PC-3 (cell line): ENCODE measurements at places on chromosomes 6 and 20.

DNA sequence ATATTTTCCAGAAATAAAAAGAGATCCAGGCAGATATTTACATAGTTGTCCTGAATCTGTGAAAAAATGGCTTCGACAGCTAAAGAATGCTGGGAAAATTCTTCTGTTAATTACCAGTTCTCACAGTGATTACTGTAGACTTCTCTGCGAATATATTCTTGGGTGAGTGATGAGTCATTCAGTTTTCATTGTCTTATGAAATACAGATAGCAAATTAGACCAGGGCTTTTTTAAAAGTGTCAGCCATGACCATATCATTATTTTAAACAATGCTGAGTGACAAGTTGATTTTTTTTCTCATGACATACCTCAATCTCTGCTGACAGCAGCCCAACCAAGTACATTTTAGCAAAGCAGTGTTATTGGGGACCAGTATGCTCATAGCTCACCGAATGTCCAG, 32.8 kb downstream of the TSPYL4 start:
- H3K27ac ChIP-seq, result no peak overlapping the region
- DNase-seq, result no peak
- H3K27me3 ChIP-seq, result no peaks in the 10 kb centered on the region

DNA sequence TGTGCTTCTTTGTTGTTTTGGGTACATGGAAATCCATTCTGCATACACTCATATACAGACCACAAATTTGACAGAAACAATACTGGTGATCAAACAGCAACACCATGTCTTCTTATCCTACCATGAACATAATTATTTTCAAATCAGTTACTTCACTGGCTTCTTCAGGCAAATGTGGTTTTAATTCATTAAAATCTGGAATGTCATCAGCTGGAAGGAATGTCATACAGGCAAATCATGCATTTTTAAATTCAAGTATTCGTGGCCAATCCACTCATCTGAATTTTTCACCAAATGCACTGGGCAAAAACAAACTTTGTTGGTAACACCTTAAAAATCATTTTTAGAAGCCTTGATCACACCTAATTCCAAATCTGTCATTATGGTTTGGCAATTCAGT, 59.3 kb downstream of the KIF6 start:
- no peak for DNase-seq
- H3K27ac ChIP-seq, result no peak overlapping the region
- no peaks in the 10 kb centered on the region for H3K4me1 ChIP-seq
- H3K27me3 ChIP-seq, result 0 out of 2 replicates have a peak, but pooled peaks cover 3% of the 10 kb centered on the region
- no peak overlapping the region for H3K4me3 ChIP-seq

GRCh38 chr20:728256-728944, 39.9 kb downstream of the SLC52A3 start:
- peaks cover 33% of the 10 kb centered on the region for H3K27me3 ChIP-seq
- no peaks in the 10 kb centered on the region for H3K36me3 ChIP-seq
- peak overlapping the region; percentile 62 for H3K4me3 ChIP-seq
- no peaks in the 10 kb centered on the region for H3K4me1 ChIP-seq

DNA sequence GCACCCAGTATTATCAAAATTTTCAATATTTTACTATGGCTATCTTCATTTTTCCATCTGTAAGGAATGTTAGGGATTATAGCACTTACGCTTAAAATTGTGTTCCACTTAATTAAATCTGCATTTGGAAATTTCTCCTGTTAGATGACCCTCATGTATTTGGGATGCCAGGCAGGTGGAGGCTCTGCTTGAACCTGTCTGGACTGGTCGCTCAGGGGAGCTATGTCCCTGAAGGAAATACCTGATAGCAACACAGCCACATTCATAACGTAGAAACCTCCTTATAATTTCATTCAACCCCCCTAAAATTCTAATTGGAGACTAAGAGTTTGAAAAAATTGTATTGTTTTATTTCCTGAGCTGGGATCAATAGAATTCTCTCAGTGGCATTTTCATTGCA, 636.0 kb upstream of the MMS22L start:
- peaks cover 18% of the 10 kb centered on the region; the same call in 1 of the 2 replicates for H3K27me3 ChIP-seq
- no peaks in the 10 kb centered on the region for H3K36me3 ChIP-seq
- H3K27ac ChIP-seq, result no peak overlapping the region
- no peak overlapping the region for H3K4me3 ChIP-seq
- DNase-seq, result no peak

- no peak overlapping the region for H3K27ac ChIP-seq
- no peak overlapping the region for H3K4me3 ChIP-seq
- no peaks in the 10 kb centered on the region for H3K4me1 ChIP-seq
These were observed 88.5 kb downstream of the DTD1 start for GRCh38 chr20:18676396-18676795.

DNA sequence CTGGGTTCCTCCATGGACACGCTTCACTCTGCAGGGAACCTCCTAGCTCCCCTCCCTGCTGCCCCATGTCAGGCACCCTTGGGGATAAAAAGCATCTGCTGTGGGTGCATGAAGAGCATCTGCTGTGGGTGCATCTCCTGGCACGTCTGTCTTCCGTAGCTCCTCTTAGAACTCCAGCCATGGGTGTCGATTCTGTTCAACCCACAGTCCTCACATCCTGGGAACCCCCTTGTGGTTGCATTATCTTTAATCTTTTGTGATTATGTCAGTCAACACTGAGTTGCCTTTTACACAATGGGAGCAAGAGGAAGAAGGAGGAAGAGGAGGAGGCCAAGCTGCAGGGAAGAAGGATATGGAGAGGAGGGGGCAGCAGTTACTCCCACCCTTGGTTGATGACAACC, 24.1 kb upstream of the CCR6 start:
- no peak overlapping the region for H3K4me3 ChIP-seq
- no peak for DNase-seq
- H3K27me3 ChIP-seq, result peaks cover 11% of the 10 kb centered on the region; the same call in 1 of the 2 replicates
- no peak overlapping the region for H3K27ac ChIP-seq

DNA sequence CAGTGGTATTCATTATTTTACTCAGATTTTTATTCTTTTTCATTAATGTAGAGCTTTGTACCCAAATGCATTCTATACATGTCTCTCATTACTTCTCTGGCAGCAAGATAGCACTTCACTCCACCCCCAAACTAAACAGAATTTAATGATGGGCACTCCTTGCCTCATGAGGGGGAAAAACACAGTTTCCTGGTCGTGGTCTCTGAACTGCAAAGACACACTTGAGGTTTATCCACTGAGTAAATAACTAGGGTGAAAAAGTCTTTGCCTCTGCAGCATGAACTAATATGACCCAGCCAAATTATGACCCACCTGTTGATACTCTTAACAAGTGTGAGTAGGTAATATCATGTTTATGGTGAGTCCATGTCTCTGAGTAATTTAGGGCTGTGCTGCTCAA, 785.2 kb upstream of the FLRT3 start:
- DNase-seq, result no peak
- H3K27me3 ChIP-seq, result no peaks in the 10 kb centered on the region
- H3K4me3 ChIP-seq, result no peak overlapping the region
- no peaks in the 10 kb centered on the region for H3K4me1 ChIP-seq
- no peaks in the 10 kb centered on the region for H3K36me3 ChIP-seq

- H3K27me3 ChIP-seq, result no peaks in the 10 kb centered on the region
- H3K4me3 ChIP-seq, result no peak overlapping the region
- DNase-seq, result no peak
- H3K36me3 ChIP-seq, result no peaks in the 10 kb centered on the region; the same call in 1 of the 2 replicates
- no peak overlapping the region for H3K27ac ChIP-seq
- no peaks in the 10 kb centered on the region for H3K4me1 ChIP-seq
These were observed 78.0 kb upstream of the SMIM8 start for GRCh38 chr6:87244380-87244779.

GRCh38 chr6:106591111-106591825, 38.0 kb downstream of the RTN4IP1 start:
- H3K36me3 ChIP-seq, result no peaks in the 10 kb centered on the region
- no peak overlapping the region for H3K4me3 ChIP-seq
- H3K4me1 ChIP-seq, result peaks cover 18% of the 10 kb centered on the region
- peak overlapping the region; percentile 72 for H3K27ac ChIP-seq
- H3K27me3 ChIP-seq, result no peaks in the 10 kb centered on the region
- DNase-seq, result peak; percentile 77

- no peak overlapping the region for H3K4me3 ChIP-seq
- H3K27me3 ChIP-seq, result peaks cover 8% of the 10 kb centered on the region; the same call in 1 of the 2 replicates
- peak; percentile 30 for DNase-seq
- no peaks in the 10 kb centered on the region for H3K36me3 ChIP-seq
These were observed 63.9 kb downstream of the FHL5 start for GRCh38 chr6:96626759-96627364.

DNA sequence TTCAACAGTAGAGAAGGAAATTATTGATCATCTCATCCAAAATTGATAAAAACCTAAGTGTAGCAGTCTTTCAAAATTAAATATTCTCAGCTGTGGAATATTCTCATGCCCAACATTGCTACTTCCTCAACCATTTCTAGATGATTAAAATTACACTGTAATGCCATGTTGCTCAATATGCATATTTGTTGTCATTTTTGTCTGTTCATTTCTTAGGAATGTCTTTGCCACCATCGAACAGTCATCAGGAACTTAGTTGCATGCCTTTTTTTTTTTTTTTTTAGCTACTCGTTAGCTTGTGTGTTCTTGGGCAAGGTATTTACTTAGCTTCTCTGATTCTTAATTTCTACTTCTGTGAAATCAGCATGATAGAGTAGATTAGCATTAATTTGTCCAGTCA, 188.6 kb downstream of the DTNBP1 start:
- no peak overlapping the region for H3K27ac ChIP-seq
- peaks cover 5% of the 10 kb centered on the region for H3K36me3 ChIP-seq
- H3K27me3 ChIP-seq, result no peaks in the 10 kb centered on the region
- H3K4me1 ChIP-seq, result peaks cover 8% of the 10 kb centered on the region
- no peak overlapping the region for H3K4me3 ChIP-seq

GRCh38 chr6:37175332-37176267, 5.6 kb downstream of the PIM1 start:
- H3K4me1 ChIP-seq, result peaks cover 4% of the 10 kb centered on the region
- no peak overlapping the region for H3K27ac ChIP-seq
- H3K27me3 ChIP-seq, result no peaks in the 10 kb centered on the region
- H3K4me3 ChIP-seq, result no peak overlapping the region
- no peak for DNase-seq

DNA sequence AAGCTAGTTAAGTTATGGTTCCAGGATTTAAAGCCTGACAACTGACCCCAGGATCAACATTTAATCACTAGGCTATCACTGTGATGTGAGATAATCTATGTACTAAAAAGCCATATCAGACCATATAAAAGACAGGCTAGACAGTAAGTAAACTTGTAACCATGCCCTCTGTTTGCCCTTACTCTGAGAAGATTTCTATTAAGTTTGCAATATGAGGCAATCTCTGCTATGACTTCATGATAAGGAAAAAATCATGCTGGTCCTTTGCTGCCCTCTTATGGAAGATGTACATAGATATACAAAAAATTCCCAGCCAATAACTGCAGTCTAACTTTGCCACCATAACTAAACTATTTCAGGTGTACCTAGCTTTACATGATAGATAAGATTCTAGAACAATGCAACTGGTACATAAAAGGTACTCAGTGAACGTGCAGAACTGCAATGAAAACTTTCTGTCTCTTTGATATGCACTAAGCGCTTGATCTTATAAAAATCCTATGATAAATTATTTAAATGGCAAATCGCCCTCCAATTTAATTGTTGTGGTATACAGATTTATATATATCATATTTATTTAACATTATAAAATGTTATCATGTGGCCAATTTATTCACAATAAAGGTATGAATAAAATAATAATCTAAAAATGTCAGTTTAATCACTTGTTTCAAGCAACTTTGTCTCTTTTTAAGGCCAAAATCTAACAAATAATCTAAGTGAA, 70.5 kb downstream of the FAM217A start:
- H3K27me3 ChIP-seq, result no peaks in the 10 kb centered on the region
- H3K36me3 ChIP-seq, result peaks cover 4% of the 10 kb centered on the region; the same call in 1 of the 2 replicates
- no peak overlapping the region for H3K4me3 ChIP-seq
- H3K4me1 ChIP-seq, result peaks cover 14% of the 10 kb centered on the region

DNA sequence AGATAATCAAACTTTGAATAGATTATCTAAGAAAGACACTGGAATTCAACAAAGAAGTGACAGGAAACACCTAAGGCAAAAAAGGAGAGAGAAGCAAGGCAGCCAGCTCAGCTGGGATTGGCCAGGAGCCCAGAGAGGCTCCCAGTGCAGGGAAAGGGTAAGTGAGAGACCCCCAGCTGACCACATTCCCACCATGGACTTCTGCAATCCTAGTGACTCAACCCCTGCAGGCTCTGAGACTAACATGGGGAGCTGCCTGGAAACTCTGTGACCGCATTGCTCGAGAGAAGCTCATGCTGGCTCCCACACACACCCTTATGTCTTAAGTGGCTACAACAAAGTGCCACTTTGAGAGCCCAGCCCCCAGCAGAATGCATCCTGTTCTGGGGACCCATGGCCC, 215.1 kb downstream of the PACRG start:
- H3K4me3 ChIP-seq, result no peak overlapping the region
- no peak overlapping the region for H3K27ac ChIP-seq

GRCh38 chr6:129842881-129843409, 18.2 kb downstream of the TMEM244 start:
- H3K27ac ChIP-seq, result no peak overlapping the region
- H3K27me3 ChIP-seq, result no peaks in the 10 kb centered on the region
- peaks cover 13% of the 10 kb centered on the region for H3K4me1 ChIP-seq
- no peak overlapping the region for H3K4me3 ChIP-seq
- H3K36me3 ChIP-seq, result no peaks in the 10 kb centered on the region
- DNase-seq, result no peak
